Foreskin keratinocyte (primary cell): ENCODE measurements at places on chromosomes 4 and X. TPM values are rescaled to one million over a fixed set of nuclear protein-coding genes. Genes with fewer than 3 reads are reported as not detected.

Gene PALLD
- total RNA-seq, result 166 and 202 TPM in 2 replicates

Gene CACNA1F
- not detected in 2 replicates for total RNA-seq

Gene MGARP
- 0.28 and 0.37 TPM in 2 replicates for total RNA-seq

Gene SMS
- 170 and 201 TPM in 2 replicates for total RNA-seq

Gene RIPPLY1
- not detected in 2 replicates for total RNA-seq

Gene MSANTD1
- 0.07 TPM in 2 replicates for total RNA-seq

Gene AVPR2
- not detected in 2 replicates for total RNA-seq

Gene SLC7A11
- 14.3 and 29.3 TPM in 2 replicates for total RNA-seq
